ENCODE measurements at places on chromosomes 16 and 17. TPM values are rescaled to one million over a fixed set of nuclear protein-coding genes. Genes with fewer than 3 reads are reported as not detected.

DNA sequence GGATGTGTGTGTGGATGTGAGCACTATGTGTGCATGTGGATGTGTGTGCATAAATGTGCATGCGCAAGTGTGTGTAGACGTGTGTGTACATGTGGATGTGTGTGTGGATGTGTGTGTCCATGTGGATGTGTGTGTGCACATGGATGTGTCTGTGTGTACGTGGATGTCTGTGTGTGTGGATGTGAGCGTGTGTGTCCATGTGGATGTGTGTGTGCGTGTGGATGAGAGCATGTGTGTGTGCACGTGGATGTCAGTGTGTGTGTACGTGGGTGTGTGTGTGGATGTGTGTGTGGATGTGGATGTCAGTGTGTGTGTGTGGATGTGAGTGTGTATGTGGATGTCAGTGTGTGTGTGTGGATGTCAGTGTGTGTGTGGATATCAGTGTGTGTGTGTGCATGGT lies 63.6 kb upstream of the DOC2B start:
- DNase-seq, result no peak

DNA sequence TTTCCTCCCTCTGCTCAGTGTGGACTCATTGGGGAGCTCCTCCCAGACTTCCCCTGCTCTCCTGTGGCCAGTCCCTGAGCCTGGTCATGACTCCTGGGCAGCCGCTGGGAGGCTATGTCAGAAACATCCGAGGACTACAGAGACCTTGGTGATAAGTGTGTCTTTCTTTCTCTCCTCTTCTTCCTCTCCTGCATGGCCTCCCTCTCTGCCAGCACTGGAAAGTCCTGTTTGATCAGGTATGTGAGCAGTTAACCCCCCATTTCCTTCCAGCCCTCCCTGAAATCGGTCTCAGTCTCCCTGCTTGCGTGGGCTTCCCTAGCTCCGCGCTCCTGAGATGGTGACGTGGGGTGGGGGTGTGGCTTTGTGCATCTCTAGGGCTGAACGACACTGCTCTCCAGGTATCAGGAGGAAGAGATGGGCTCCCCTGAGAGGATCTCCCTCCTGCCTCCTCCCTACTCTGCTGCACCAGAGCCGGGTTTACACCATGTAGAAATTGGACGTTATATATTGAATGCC lies 2.1 kb downstream of the RHBDL3 start:
- no peak for DNase-seq

DNA sequence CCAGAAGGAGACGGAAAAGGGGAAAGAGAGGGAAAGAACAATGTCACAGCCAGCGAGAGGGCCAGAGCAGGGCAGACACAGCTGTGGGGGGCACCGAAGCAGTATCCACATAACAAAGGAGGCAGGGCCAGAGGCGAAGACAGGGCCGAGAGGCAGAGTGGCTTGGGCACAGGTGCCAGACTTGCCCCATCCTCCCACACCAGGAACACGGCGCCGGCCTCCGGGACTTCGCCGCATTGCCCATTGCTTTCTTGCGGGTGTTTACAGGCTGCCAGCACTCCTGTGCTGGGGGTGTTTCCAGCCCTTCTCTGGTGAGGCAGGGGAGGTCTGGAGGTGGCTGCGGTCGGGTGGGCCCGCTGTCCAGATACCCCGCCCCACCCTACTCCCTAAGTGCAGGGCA lies 78.0 kb downstream of the ENGASE start:
- DNase-seq, result no peak

- DNase-seq, result no peak
These were observed 58.1 kb downstream of the NDE1 start for GRCh38 chr16:15708096-15708495.

DNA sequence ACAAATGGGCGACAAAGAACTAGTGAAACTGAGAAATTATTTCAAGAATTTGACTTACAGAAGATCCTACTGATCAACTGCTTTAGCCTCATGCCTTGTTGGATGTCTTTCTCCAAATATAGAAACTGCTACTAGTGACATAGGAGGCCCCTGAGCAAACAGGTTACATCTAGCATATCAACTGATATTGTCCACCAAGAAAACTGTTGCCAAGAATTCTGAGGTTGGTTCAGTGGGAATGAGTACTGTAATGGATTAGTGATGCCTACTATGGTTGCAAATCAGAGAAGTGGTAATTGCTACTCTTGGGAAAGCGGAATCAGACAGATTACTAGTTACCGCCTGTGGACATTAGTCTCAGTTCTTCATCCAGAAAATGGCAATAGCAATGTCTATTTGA lies 10.0 kb downstream of the CDC27 start:
- no peak for DNase-seq

- no peak for DNase-seq
These were observed 73.1 kb upstream of the CDC42EP4 start for GRCh38 chr17:73384926-73385325.

DNA sequence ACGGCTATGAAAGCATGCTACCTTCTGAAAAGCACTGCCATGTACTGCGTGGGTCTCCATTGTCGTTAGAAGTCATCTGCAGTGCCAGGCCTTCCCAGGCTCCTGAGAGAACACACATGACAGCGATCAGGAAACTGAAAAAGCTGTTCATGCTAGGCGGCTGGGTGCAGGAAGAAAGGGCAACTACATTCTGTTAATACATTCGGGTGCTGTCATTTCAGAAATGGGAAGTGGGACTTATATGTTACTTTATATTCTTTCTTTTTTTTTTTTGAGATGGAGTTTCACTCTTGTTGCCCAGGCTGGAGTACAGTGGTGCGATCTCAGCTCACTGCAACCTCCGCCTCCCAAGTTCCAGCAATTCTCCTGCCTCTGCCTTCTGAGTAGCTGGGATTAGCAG lies 19.9 kb downstream of the CFAP20 start:
- no peak for DNase-seq

GRCh38 chr16:19657831-19658230 lies 60.2 kb downstream of the KNOP1 start:
- DNase-seq, result no peak

- no peak for DNase-seq
These were observed 43.4 kb upstream of the TAC4 start for GRCh38 chr17:49891271-49891670.

GRCh38 chr16:3706253-3707012 lies 10.9 kb downstream of the TRAP1 start:
- DNase-seq, result peak; percentile 18

DNA sequence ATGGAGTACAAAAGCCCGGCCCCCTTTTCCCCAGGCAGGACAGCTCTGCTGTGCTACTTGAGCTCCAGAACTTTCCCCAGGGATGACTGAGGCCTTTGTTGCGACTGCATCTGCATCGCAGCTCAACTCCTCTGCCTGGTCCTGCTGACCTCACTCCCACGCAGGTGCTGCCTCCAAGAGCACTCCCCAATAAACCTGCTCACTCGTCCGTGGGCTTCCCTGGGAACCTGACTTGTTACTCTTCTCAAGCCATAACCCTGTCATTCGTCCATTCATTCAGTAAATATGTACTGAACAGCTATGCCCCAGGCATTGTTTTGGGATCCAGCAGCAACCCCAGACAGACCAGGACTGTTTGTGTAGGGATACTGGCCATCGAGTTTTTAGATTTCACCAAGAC lies 11.6 kb upstream of the RMI2 start:
- no peak for DNase-seq

DNA sequence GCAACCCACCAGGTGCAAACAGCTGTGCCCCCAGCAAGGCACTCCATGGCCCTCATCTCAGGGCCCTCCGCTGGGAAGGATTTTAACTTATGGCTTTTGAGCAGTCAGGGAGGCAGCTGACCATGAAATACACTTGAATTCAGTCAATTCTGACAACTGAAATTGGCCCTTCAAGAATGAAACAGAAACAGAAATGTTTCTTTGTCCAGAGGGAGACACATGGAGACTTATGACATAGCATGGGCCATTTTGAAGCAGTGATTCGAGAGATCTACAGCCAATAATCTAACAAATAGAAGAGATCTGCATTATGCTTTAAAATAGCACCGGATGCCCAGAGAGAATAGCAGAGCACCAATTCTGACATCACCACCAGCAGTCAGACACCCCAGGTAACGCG lies 7.5 kb downstream of the CACNG1 start:
- DNase-seq, result no peak

- no peak for DNase-seq
These were observed 317.9 kb downstream of the MAP2K6 start for GRCh38 chr17:69732272-69732918.

- peak; percentile 78 for DNase-seq
These were observed 15.5 kb upstream of the TFAP4 start for GRCh38 chr16:4288148-4288921.

- DNase-seq, result no peak
These were observed 95.7 kb downstream of the KANSL1 start for GRCh38 chr17:46097497-46097896.

DNA sequence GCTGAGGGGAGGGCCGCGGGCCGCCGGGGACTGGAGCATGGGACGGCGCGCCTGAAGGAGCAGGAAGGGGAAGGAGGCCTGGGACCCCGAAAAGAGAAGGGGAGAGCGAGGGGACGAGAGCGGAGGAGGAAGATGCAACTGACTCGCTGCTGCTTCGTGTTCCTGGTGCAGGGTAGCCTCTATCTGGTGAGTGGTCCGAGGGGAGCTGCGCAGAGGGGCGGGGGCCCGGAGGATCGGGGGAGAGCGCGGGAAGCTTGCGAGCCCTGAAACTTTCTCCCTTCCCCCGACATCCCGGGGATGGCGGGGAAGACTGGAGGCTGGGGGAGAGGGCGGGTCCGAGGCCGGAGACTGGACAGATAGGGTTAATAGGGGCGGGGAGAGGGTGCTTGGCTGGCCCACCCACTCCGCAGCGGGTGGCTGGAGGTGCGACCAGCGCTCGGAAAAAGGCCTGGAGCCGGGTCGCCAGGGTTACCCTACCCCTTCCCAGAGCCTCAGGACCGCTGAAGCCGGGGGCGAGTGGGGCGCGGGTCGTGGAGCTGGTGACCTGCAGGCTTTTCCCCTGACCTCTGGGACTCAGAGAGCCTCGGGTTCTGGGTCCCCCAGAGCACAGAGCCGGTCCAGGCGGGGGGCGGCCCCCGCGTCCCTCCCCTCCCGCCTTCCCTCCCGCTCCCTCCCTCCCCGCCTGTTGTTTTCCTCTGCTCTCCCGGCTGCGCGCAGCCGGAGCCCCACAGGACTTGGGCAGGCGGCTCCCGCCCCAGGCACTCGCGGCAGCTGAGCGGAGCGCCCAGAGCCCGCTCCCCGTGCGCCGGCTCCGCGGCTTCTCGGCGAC lies 631 bp downstream of the NXPH3 start:
- DNase-seq, result peak; percentile 71

GRCh38 chr16:56423584-56424403 lies 1.6 kb downstream of the AMFR start:
- no peak for DNase-seq

DNA sequence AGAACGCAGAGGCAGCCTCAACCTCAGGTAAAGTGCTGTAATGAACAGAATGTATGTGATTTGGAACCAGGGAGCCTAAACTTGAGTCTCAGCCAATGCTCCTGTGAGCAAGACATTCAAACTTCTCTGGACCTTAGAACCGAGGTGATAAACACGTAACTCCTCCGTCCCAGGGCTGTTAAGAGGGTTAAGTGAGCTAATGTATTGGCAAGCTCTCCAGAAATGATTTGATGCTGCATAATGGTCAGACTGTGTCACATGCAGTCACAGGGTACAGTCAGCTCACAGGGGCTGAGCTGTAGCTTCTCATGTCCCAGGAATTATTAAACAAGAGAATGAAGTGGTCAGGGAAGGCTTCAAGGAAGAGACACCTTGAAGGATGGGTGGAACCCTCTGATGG lies 10.0 kb upstream of the SLC4A1 start:
- no peak for DNase-seq

GRCh38 chr17:83099570-83100181 lies 20.3 kb downstream of the METRNL start:
- DNase-seq, result no peak

GRCh38 chr17:74822939-74823367 lies 36.7 kb downstream of the GRIN2C start:
- peak; percentile 62 for DNase-seq

- no peak for DNase-seq
These were observed 11.7 kb downstream of the TUBB3 start for GRCh38 chr16:89934611-89935553.

GRCh38 chr16:1349951-1350350 lies 1.7 kb downstream of the TSR3 start:
- no peak for DNase-seq

- DNase-seq, result no peak
These were observed 7.4 kb downstream of the GNAO1 start for GRCh38 chr16:56198755-56199114.

DNA sequence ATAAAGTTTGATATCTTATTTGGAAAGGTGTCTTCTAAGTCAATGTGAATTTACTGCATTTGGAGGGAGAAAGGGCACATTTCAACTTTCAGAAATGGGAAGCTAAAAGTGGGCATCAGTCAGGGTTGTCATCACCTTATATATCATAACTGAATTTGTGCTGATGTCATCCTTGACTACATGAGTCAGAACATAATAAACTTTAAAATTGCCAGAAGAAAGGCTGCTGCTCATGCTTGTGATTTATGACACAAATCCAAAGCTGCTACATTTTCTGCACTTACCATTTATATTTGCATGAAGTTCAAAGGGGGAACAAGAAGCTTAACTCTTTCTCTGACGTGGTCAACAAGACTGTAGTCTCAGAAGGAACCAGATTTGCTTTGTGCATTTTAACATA lies 196.6 kb downstream of the UTP18 start:
- no peak for DNase-seq

C17orf113 gene
- 0.61 TPM for total RNA-seq

MSL1 gene
- total RNA-seq, result 75.6 TPM

LYRM1 gene
- total RNA-seq, result 37.3 TPM

SLC16A6 gene
- 5.1 TPM for total RNA-seq

ASGR1 gene
- total RNA-seq, result not detected

KRT12 gene
- total RNA-seq, result not detected

TP53TG3F gene
- total RNA-seq, result not detected

ARL5C gene
- total RNA-seq, result 0.15 TPM

AOC2 gene
- total RNA-seq, result 0.49 TPM

POLDIP2 gene
- 196 TPM for total RNA-seq

C16orf86 gene
- total RNA-seq, result 5.6 TPM

ZNF423 gene
- total RNA-seq, result 25.0 TPM

CFAP52 gene
- not detected for total RNA-seq

Data from psoas muscle (tissue), 8 donors.